ENCODE measurements at places on chromosomes 1 and 21. TPM values are rescaled to one million over a fixed set of nuclear protein-coding genes. Genes with fewer than 3 reads are reported as not detected.

Gene BGLAP
- total RNA-seq = 2.8 TPM

Gene FMO2
- total RNA-seq = not detected

Gene GJA9
- not detected for total RNA-seq

Gene HPCA
- total RNA-seq = not detected

Gene LCE1E
- not detected for total RNA-seq

Gene KRTAP21-2
- total RNA-seq = not detected

Gene RBP7
- total RNA-seq = not detected

Gene ZC3H12A
- 15.1 TPM for total RNA-seq

Gene EPHA10
- total RNA-seq = not detected

Gene SF3B4
- 106 TPM for total RNA-seq

Gene DCST2
- 0.37 TPM for total RNA-seq

Gene TIE1
- total RNA-seq = 1.3 TPM

Gene NTNG1
- not detected for total RNA-seq

Gene MORC3
- 35.2 TPM for total RNA-seq

Gene CYP4X1
- not detected for total RNA-seq

Gene C1orf74
- 2.6 TPM for total RNA-seq

Gene PEAR1
- 0.40 TPM for total RNA-seq

Gene MFSD2A
- 4.1 TPM for total RNA-seq

Gene CCDC17
- total RNA-seq = 2.5 TPM

Gene ACTA1
- total RNA-seq = not detected

Gene TMPRSS3
- 10.1 TPM for total RNA-seq

Gene C1orf167
- not detected for total RNA-seq

Gene RAVER2
- 0.70 TPM for total RNA-seq

Gene GBP2
- total RNA-seq = 97.4 TPM

Gene AGMAT
- 10.4 TPM for total RNA-seq

Gene RAB42
- not detected for total RNA-seq

Gene MAEL
- total RNA-seq = not detected

Gene ANKRD34A
- 2.4 TPM for total RNA-seq

Gene HES3
- not detected for total RNA-seq

Gene MCOLN2
- total RNA-seq = 12.9 TPM
